ENCODE measurements at places on chromosomes 13 and 19.

GRCh38 chr13:19845758-19846157 is 17.7 kb downstream of the ZMYM5 start:
- DNase-seq: no peak

GRCh38 chr13:44050450-44051063 is 170.9 kb downstream of the LACC1 start:
- DNase-seq: no peak

- no peak for DNase-seq
Observed at GRCh38 chr13:38365661-38366060, 16.0 kb downstream of the UFM1 start.

- DNase-seq: no peak
Observed at GRCh38 chr19:55441692-55442321, 1.3 kb downstream of the SHISA7 start.

GRCh38 chr19:56619121-56619520 is 23.8 kb upstream of the SMIM17 start:
- no peak for DNase-seq

- no peak for DNase-seq
Observed at GRCh38 chr13:51881296-51881695, 19.5 kb downstream of the CCDC70 start.

All from hippocampal formation (tissue), 2 donors.